ENCODE measurements at places on chromosomes 5 and 9. TPM values are rescaled to one million over a fixed set of nuclear protein-coding genes. Genes with fewer than 3 reads are reported as not detected.

DNA sequence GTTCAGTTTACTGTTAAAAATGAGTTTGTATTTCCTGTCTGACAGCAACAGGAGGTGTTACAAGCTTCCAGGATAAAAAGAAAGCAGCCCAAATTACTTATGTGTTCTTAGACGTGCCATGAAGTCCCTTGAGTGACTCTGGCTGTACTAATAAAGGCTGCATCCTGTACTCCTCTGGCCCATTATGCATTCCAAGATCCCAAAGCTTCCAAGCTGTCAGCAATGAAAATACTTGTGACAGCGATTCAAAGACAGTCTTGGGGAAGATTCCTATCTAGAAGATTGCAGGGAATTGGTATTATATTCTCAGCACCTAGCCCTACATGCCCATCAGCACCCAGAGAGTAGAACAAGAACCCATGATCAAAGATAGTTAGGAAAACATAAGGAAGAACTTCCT lies 281.6 kb upstream of the TRPC7 start:
- no peaks in the 10 kb centered on the region for H3K4me1 ChIP-seq
- no peak for DNase-seq
- H3K27ac ChIP-seq: no peak overlapping the region
- H3K36me3 ChIP-seq: no peaks in the 10 kb centered on the region
- no peak overlapping the region for H3K4me3 ChIP-seq

- peaks cover 12% of the 10 kb centered on the region for H3K27me3 ChIP-seq
- H3K4me1 ChIP-seq: no peaks in the 10 kb centered on the region
- no peak overlapping the region for H3K27ac ChIP-seq
- no peak for DNase-seq
- no peaks in the 10 kb centered on the region for H3K36me3 ChIP-seq
- no peak overlapping the region for H3K4me3 ChIP-seq
Observed at GRCh38 chr5:177355868-177356168, 1.9 kb upstream of the RGS14 start.

SHISAL2B gene
- total RNA-seq: 106 TPM

GRCh38 chr5:154782326-154782725 lies 27.1 kb downstream of the LARP1 start:
- peaks cover 31% of the 10 kb centered on the region for H3K4me1 ChIP-seq
- H3K27me3 ChIP-seq: no peaks in the 10 kb centered on the region
- H3K27ac ChIP-seq: no peak overlapping the region

DNA sequence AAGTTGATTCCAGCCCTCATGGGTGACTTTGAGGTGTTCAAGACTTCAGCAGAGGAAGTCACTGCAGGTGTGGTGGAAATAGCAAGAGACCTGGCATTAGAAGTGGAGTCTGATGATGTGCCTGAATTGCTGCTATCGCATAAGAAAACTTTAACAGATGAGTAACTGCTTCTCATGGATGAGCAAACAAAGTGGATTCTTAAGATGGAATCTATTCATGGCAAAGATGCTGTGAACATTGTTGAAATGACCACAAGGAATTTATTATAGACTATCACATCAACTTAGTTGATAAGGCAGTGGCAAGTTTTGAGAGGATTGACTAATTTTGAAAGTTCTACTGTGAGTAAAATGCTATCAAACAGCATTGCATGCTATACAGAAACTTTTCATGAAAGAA lies 17.1 kb upstream of the POU4F3 start:
- no peaks in the 10 kb centered on the region for H3K4me1 ChIP-seq
- H3K36me3 ChIP-seq: no peaks in the 10 kb centered on the region
- no peak overlapping the region for H3K4me3 ChIP-seq
- H3K27me3 ChIP-seq: peaks cover 39% of the 10 kb centered on the region
- H3K27ac ChIP-seq: no peak overlapping the region

GRCh38 chr5:1013238-1013947 lies 4.8 kb downstream of the NKD2 start:
- no peak overlapping the region for H3K27ac ChIP-seq
- DNase-seq: no peak
- H3K4me1 ChIP-seq: no peaks in the 10 kb centered on the region
- H3K4me3 ChIP-seq: no peak overlapping the region
- no peaks in the 10 kb centered on the region for H3K36me3 ChIP-seq

C9orf153 gene
- 0.99 TPM for total RNA-seq

DNA sequence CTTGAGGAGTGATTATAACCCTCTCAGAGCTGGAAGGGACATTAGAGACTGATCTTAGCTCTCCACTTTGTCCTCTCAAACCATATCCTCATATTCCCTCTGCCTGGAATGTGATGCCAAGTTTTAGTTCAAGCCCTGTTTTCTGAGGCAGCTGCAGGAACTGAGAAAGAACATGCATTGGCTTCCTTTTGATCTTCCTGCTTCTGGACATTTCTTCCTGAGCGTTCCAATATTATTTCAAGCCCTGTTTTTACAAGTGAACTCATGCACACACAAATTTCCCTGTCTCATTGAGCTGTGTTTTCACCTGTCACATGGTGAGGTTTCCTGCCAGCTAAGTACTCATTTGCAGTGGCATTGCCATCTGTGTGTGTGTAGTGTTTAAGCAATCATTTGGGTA lies 17.0 kb downstream of the FOCAD start:
- peaks cover 3% of the 10 kb centered on the region for H3K4me1 ChIP-seq
- no peaks in the 10 kb centered on the region for H3K27me3 ChIP-seq
- no peaks in the 10 kb centered on the region for H3K36me3 ChIP-seq
- DNase-seq: no peak
- H3K27ac ChIP-seq: no peak overlapping the region

QRFP gene
- total RNA-seq: not detected

DNA sequence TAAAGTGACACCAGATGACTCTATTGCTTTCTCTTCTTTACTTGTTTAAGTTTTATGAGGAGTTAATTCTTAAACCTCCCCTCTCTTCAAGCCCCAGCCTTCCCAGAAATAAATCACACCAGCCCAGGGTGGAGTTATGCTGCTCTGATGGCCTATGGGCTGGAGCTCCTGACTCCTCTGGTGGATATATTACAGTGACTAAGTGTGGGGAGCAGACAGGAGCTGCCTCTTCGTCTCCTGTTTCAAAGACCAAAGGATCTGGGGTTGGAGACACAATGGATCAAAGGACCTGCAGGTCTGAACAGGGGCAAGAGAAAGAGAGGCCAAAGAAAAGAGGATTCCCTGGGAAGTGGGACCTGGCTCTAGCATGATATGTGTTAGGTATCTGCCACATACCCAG lies 312.0 kb upstream of the MSX2 start:
- no peak overlapping the region for H3K4me3 ChIP-seq
- H3K27me3 ChIP-seq: no peaks in the 10 kb centered on the region
- no peak overlapping the region for H3K27ac ChIP-seq
- no peak for DNase-seq

- no peak for DNase-seq
- peak overlapping the region; percentile 33 for H3K4me3 ChIP-seq
- H3K27ac ChIP-seq: no peak overlapping the region
- peaks cover 5% of the 10 kb centered on the region for H3K36me3 ChIP-seq
Observed at GRCh38 chr9:95171001-95171400, 146.5 kb downstream of the FANCC start.

DNA sequence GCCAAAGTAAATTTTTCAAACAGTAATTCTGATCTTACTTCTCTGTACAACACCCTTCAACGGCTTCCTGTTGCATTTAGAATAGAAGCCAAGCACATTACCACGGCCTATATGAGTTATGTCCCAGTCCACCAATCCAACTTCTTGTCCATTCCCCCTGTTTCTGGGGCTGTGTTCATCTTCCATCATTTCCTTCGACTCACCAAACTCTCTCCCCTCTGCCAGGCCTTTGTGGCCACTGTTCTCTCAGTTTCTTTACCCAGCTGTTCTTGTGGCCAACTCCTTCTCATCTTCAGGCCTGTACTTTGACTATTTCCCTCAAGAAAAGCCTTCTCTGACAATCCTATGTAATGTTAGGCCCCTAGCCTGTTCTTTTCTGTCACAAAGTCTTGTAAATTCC lies 259.4 kb upstream of the EFNA5 start:
- no peaks in the 10 kb centered on the region for H3K27me3 ChIP-seq
- H3K36me3 ChIP-seq: no peaks in the 10 kb centered on the region
- H3K4me1 ChIP-seq: no peaks in the 10 kb centered on the region
- no peak overlapping the region for H3K4me3 ChIP-seq
- H3K27ac ChIP-seq: no peak overlapping the region

DNA sequence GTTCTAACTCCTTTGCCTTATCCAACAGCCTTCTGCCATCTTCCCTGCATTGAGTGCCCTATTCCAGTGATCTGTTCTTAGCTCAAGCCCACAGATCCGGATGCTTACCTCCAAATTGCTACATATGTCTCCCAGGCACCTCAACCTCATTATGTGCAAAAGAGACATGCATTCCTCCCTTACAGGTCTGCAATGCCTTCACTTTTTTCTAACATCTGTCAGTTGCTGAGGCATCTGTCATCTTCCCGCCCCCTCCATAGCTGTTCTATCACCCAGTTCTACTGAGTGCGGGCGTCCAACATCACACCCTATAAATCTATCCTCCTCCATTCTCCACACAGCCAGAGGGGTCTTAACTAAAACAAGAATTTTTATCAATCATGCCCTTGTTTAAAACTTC lies 20.1 kb downstream of the NMRK1 start:
- no peak overlapping the region for H3K4me3 ChIP-seq
- peaks cover 18% of the 10 kb centered on the region for H3K36me3 ChIP-seq
- H3K27me3 ChIP-seq: no peaks in the 10 kb centered on the region
- peaks cover 4% of the 10 kb centered on the region for H3K4me1 ChIP-seq
- no peak for DNase-seq

GRCh38 chr5:39014561-39014960 lies 59.6 kb downstream of the RICTOR start:
- DNase-seq: no peak
- H3K27me3 ChIP-seq: no peaks in the 10 kb centered on the region
- H3K4me1 ChIP-seq: no peaks in the 10 kb centered on the region
- peaks cover 43% of the 10 kb centered on the region for H3K36me3 ChIP-seq

PTPDC1 gene
- 9.0 TPM for total RNA-seq

GRCh38 chr5:134397196-134397595 lies 14.5 kb downstream of the CDKN2AIPNL start:
- no peak overlapping the region for H3K27ac ChIP-seq
- H3K4me1 ChIP-seq: no peaks in the 10 kb centered on the region
- H3K27me3 ChIP-seq: no peaks in the 10 kb centered on the region
- peaks cover 62% of the 10 kb centered on the region for H3K36me3 ChIP-seq
- H3K4me3 ChIP-seq: no peak overlapping the region

DMRTA1 gene
- 6.3 TPM for total RNA-seq

DNA sequence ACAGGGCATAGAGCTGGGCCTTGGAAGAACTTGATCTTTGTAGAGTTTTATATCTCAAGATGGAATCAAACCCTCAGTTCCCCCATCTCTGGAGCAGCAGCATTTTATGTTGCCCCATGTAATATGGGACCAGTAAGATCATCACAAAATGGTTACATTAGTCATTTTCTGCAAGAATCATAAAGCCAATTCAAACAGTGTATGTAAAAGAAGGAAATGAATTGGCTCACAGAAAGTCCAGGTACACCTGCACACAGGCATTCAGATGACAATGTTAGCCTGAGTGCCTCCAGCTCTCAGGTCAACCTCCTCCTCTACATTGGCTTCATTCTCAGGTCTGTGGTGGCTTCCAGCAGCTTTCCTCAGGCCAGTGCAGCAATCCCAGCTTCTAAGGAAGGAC lies 35.1 kb downstream of the CYFIP2 start:
- no peaks in the 10 kb centered on the region for H3K27me3 ChIP-seq
- no peak overlapping the region for H3K27ac ChIP-seq
- no peaks in the 10 kb centered on the region for H3K4me1 ChIP-seq
- no peak overlapping the region for H3K4me3 ChIP-seq
- H3K36me3 ChIP-seq: peaks cover 4% of the 10 kb centered on the region
- no peak for DNase-seq

DNA sequence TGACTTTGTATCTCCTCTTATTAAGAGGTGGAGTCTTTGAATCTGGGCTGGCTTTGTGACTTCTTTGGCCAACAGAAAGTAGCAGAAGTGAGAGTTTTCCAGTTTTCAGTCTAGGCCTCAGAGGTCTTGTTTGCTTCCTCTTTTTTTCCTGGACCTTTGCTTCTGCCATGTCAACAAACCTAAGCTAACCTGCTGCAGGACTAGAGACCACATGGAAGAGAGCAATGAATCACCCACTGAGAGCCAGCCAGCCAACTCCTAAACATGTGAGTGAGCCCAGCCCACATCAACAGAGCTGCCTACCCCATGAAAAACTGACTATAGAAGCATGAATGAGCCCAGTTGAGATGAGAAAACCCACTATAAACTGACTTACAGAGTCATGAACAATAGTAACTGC lies 29.9 kb downstream of the MRPL22 start:
- H3K4me3 ChIP-seq: no peak overlapping the region
- no peaks in the 10 kb centered on the region for H3K27me3 ChIP-seq
- no peak for DNase-seq
- H3K27ac ChIP-seq: no peak overlapping the region
